ENCODE measurements at places on chromosomes 12 and 14.

DNA sequence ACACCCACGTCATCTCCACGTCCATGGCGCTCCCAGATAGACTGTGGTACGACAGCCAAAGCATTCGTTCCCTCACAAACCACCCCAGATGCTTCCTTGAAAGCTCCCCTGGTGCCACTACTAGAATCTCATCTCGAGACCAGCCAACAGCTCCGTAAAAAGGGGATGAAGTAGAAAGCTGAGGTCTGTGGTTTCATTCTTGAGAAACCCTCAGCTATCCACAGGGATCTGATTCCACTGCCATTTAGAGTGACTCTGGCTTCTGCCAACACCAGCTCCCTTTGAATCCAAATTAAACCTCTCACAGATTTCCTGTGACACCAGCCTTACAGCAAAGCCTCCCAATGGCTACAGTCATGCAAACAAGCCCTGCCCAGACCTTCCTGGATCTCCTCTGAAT is 18.5 kb upstream of the FOXN3 start:
- no peak for DNase-seq

- peak; percentile 82 for DNase-seq
Measured at GRCh38 chr14:36506732-36507614, 13.1 kb downstream of the NKX2-1 start.

DNA sequence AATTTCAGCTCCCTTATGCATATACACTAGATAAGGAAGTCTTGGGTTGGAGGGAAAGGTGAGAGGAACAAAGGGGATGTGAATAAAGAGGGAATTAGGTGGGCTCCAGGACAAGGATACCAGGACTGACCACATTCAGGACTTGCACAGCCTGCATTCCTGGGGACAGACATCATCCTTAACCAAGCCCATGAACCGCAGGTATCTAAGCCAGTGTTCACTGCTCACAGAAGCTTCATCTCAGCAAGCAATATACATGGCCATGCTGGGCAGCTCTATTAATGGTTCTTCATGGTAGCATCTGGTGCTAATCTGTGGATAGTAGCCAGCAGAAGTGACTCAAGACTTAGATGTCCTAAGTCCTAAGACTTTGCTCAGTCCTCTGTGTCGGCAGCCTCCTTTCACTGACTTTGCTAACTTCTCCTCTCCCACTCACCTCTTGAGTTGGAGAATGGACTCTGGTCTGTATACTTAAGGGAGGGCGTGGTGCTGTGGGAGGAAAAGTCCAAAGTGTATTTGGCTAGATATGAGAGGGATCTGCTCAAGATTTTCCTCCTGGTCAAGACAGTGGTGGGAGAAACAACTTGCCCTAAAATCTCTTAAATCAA is 136.1 kb downstream of the ASCL1 start:
- no peak for DNase-seq

DNA sequence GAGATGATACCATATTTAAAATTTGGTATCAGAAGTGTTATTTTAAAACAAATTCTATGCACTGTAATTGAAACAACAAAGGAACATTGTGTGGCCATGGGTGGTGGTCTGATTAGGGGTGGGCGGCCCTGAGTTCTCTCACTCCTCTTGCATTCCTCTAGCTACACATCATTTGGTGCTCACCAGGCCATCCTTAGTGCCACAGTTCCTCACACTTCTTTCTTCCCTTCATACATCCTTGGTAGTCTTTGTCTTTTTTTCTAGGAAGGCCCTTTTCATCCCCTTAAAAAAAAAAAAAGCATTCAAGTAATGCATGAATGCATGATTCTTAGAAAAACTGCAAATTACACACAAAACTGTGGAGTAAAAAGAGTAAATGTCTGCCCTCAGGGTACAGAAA is 2.4 kb upstream of the MANSC4 start:
- DNase-seq = no peak

- no peak for DNase-seq
Measured at GRCh38 chr12:113142173-113142885, 6.8 kb upstream of the RASAL1 start.

DNA sequence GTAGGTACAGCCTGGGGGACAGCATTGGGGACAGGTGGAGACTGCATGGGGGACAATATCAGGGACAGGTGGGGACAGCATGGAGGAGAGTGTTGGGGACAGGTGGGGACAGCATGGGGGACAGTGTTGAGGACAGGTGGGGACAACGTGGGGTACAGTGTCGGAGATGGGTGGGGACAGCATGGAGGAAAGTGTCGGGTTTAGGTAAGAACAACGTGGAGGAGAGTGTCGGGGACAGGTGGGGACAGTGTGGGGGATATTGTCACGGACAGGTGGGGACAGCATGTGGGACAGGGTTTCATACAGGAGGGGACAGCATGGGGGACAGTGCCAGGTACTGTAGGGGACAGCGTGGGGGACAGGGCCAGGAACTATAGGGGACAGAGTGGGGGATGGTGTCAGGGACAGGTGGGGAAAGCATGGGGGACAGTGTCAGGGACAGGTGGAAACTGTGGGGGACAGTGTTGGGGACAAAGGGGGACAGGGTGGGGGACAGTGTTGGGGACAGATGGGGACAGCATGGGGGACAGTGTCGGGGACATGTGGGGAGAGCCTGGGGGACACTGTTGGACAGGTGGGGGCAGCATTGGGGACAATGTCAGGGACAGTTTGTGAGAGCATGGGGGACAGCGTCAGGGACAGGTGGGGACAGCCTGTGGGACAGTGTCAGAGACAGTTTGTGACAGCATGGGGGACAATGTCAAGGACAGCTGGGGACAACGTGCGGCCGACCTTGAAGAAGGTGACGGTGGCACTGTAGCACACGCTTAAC is 213.1 kb downstream of the TMEM121 start:
- DNase-seq = no peak

DNA sequence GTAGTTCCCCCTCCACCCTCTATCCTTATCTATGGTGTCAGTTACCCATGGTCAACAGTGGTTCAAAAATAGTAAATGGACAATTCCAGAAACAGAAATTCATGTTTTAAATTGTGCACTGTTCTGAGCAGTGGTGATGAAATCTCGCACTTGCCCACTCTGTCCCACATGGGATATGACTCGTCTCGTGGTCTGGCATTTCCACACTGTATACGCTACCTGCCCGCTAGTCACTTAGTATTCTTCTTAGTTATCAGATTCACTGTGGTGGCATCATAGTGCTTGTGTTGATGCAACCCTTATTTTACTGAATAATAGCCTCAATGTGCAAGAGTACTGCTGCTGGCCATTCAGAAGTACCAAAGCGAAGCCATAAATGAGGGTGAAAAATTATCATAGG is 507.0 kb downstream of the SNAPC1 start:
- DNase-seq = no peak

DNA sequence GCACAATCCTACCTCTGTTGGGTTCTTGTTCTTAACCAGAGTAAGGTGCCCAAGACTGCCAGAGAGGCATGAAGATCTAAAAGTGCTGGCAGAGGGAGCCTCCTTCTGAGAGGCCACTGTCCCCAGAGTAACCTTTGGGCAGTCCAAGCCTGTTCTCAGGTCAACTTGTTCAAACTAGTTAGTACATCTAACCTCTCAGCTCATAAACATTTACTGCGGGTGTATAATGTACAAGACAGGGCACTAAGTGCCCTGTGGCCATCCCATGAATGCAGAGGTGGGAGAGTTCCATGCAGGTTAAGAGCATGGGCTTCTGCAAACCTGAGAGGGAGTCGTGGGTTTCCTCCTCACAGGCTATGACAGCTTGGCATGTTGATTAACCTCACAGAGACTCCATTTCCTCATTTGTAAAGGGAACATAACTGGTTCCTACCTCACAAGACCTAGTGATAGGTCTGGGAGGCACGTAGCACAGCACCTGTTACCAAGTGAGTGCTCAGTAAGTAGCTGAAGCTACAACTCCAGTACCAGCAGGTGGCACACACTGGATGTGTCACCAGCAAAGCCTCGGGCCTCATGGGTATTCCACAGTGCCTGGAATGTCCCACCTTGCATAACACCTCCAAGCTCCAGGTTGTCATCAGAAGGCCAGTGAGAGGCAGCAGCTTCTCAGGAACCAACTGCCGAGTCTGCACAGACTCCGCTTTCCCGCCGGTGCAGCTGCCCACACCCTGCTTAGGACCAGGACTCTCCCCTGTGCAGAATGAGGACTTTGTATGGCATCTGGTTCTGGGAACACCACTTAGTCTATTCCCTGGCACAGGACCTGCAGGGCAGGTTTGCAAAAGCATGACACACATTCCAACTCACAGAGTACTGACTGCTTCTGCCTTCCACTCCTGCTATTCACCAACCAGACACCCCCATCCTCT is 4.4 kb downstream of the VDR start:
- DNase-seq = no peak

- DNase-seq = no peak
Measured at GRCh38 chr14:83624541-83624940, 1905.4 kb upstream of the FLRT2 start.

GRCh38 chr12:52581066-52581465 is 7.4 kb upstream of the KRT74 start:
- no peak for DNase-seq

DNA sequence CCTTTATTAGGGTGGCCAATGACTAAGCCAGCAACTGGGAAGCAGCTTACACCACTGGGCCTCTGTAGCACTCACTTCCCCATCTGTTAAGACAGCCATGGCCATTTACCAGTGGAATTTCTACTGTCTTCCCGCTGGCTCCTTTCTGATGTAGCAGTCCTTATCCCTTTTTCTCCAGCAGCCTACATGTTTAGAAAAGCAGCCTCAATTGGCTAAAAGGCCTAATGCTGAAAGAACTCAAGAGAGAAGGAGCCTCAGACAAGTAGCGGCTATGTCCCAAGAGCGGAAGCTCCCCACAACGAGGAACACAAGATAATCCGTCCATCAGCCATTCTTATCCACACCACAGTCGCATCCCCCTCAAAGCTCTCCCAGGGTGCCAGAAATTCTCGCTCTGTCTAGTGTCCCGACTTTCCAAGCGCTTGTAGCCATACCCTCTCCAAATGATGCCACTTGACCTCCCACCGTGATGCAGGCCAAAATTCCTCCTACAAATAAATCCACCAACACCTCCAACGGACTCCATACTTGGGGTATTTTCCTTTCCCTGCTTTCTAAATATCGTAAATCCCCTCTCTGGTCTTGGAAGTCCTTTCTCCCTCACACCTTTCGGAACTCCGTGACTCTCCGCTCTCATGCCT is 624 bp downstream of the M6PR start:
- DNase-seq = no peak

DNA sequence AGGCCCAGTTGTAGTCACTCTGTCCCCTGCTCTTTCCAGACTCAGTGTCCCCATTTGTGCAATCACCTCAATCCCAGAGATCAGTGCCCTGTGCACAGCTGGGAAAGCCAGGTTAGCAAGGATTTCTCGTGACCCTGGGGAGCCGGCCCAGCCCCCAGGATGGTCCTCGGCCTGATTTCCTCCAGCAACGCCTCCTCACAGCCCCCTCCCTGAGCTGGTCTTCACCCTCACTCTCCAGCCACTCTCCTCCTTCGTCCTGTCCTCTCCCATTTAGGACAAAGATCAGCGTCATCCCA is 194.8 kb upstream of the C14orf180 start:
- no peak for DNase-seq

GRCh38 chr14:96166461-96167223 is 38.0 kb upstream of the BDKRB2 start:
- DNase-seq = no peak

GRCh38 chr14:29752221-29752923 is 175.3 kb downstream of the PRKD1 start:
- no peak for DNase-seq

DNA sequence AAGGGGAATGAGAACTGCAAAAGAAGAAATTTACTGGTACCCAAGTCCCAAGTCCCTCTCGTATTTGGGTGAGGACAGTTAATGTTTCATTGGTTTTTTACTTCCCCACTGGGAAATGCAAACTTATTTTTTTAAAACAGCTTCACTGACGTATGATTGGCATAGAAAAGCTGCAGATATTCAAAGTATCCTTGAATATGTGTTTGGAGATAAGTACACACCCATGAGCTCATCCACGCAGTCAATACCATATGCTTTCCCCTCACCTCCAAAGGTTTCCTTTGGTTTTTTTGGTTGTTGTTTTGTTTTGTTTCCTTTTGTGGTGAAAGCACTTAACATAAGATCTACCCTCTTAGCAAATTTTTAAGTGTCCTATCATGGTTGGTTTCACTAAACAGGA is 13.1 kb downstream of the TCTN2 start:
- DNase-seq = no peak

- no peak for DNase-seq
Measured at GRCh38 chr12:105233041-105233905, 2.7 kb downstream of the APPL2 start.

DNA sequence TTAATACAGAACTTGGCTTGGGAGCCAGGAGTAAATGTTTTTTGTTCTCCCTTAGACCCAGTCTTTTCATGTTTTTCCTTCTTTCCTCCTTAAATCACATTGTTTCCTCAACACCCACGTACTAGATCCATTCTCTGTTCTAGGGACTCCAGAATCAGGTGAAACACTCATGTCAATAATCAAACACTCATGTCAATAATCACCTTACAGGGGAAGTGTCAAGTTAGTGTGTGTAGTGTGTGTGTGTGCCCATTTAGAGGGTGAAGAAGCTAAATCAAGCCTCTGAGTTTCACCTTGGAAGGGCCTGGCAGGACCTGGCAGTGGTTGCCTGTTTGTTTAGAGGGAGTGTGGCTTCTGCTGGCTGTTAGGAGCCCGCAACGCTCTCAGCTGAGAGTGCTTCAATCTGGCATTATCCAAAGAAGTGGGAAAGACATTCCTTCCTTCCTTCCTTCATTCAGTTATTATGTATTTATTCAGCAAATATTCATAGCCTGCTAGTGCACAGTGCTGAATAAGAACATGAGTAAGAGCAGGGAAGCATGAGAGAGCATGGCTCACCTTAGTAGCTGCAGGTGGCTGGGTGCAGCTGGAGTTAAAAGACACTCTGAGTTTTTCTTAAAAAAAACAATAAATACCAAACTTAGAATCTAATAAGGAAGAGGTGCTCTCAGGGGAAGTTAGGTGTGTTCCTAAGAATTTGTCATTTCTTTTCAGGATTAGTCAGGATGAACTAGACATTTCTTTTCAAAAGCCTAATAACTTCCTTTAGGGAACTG is 17.6 kb upstream of the EID3 start:
- DNase-seq = peak; percentile 16

GRCh38 chr12:25242981-25243679 is 7.6 kb downstream of the KRAS start:
- no peak for DNase-seq

DNA sequence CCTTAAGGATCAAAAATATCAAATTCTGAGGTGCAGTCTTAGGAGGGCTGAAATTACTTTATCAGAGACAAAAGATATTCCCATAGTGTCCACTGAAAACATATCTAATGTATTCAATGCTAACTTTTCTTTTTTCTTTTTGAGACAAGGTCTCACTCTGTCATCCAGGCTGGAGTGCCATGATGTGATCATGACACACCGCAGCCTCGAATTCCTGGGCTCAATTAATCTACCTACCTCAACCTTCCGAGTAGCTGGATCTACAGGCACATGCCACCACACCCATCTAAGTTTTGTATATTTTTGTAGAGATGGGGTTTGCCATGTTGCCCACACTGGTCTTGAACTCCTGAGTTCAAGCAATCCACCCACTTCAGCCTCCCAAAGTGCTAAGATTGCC is 68.3 kb downstream of the ZC3H14 start:
- DNase-seq = no peak

GRCh38 chr14:86038387-86039042 is 508.6 kb downstream of the FLRT2 start:
- no peak for DNase-seq
